ENCODE measurements at places on chromosomes 5 and 9.

DNA sequence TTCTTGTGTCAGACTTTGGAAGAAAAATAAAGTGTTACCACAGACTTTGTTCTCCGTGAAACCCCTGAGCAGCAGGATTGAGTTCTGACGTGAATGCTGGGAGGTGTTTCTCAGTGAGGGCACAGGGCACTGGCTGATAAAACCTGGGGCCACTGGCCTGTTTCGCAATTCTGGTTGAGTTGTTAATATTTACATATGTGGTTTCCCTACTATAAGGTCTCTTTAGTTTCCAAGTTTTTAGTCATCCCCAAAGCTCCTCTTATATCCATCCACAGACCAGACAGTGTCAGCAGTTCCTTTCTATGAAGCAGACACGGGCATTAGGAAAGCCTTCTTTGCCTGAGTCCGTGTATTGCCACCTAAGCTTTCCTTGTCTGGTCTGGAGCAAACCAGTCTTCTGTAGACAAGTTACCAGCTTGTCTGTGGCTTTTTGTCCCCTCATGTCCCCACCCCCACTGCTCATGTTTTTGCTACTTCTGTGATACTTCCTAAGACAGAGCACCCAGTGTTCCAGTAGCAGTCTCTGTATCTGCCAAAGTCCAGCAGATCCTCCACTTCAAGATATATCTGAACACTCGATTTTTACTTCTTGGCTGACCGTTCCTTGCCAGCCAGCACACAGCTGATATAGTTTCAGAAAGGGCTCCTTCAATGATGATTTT, 42.0 kb downstream of the ACO1 start:
- DNase-seq, result no peak

GRCh38 chr9:87891754-87892153, 9.1 kb downstream of the SPATA31E1 start:
- DNase-seq, result no peak

DNA sequence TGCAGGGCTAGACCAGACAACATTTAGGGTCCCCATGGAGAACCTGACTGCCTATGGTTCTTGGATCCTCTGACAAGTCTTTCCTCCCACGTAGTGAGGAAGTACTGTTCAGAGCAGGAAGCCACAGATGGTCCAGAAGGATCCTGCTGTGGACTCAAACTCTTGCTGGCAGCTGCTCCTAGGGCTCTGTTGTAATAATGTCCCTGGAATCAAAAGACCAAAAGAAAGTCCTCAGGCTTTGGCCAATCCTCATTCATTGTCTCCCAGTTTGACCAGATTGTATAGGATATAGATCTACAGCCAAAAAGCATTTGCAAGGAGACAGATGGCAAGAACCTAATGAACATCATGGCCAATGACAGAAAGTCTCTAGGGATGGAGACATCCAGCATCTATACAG, 53.9 kb downstream of the SEMA6A start:
- no peak for DNase-seq

- DNase-seq, result no peak
Measured at GRCh38 chr9:136605988-136606660, 56.6 kb upstream of the EGFL7 start.

GRCh38 chr9:107481035-107481434, 8.5 kb downstream of the KLF4 start:
- no peak for DNase-seq
